ENCODE measurements at places on chromosomes 1 and 21.

- DNase-seq, result no peak
These were observed 3.8 kb downstream of the SMIM1 start for GRCh38 chr1:3776231-3776961.

DNA sequence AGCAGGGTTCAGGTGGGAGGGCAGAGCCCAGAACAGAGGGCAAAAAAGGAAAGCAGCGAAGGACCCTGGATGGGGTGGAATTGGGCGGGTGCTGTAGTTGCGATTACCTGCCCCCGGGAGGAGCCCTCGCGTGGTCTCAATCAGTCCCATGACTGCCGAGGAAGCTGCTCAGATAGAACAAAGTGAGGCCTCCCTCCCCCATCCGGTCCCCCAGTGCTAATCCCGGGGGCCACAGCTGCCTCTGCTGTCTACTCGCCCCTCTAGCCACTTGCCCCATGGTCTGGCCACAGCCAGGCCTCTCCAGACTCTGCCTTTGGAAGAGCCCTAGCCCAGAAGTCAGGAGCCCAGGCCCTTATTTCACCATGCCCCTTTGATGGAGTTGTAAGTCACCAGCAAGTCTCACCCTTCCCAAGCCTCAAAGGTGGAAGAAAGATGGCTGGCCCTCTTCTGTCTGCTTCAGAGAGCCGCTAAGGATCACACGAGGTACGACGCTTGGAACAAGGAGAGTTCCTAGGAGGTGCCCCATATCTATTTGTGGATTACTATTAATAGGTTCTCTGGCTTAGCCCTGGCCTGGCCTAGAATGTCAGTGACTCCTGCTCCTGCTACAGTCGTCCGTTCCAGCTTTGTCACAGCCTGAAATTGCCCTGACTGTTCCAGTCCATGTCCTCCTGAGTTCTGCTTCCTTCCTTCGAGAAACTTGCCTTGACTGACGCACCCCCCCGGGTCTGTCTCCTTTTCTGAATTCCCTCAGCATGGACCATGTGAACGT is 16.4 kb downstream of the ECHDC2 start:
- DNase-seq, result peak; percentile 66

- no peak for DNase-seq
These were observed 9.5 kb downstream of the DENND2D start for GRCh38 chr1:111190931-111191451.

GRCh38 chr1:216921866-216922265 is 198.6 kb upstream of the ESRRG start:
- no peak for DNase-seq

DNA sequence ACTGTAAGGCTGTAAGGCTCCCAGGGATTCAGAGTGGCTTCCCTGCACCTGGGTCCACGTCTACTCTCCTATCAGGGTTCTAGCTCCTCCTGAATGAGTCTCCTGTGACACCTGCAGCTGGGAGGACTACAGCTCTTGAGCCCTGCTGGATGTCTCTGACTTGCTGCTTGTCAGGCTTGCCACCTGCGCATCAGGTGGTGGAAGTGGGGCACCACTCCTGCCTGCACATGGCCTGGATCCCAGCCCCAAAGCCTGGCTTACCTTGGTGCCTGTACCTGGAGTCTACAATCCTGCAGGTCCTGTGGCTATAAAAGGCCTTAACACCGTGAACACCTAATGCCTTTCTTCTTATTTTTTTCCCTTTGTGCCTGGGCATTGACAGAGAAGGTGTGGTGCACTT is 82.2 kb downstream of the FAM78B start:
- DNase-seq, result no peak

DNA sequence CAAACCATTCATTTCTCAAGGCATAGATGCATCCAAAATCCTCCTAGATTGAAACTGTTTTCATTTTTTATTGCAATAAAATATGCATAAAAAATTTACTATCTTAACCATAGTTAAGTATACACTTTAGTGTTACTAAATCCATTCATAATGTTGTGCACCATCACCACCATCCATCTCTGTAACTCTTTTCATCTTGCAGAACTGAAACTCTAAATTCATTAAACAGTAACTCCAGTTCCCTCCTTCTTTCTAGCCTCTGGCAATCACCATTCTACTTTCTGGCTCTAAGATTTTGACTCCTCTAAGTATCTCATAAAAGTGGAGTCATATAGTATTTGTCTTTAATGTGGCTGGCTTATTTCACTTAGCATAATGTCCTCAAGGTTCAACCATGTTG is 236.8 kb downstream of the SMYD3 start:
- DNase-seq, result no peak

- no peak for DNase-seq
These were observed 1571.3 kb upstream of the PRMT6 start for GRCh38 chr1:105485207-105485606.

GRCh38 chr1:39609618-39610331 is 29.7 kb downstream of the HEYL start:
- DNase-seq, result peak; percentile 87

DNA sequence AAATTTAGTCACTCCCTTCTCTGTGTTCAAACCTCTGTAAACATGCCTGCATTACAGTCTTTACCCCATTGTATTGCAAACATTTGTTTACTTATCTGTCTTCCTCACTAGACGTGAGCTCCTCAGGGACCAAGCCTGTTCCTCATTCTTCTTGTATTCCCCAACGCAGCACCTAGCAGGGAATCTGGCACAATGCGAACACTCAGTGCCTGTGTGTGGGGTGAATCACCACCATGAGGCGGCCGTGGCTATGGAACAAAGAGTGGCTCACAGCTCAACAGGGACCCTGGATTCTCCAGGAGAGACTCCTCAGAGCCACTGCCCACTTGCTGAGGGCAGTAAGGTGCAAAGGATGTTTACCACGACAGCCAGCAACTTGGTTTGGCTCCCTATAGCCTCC is 95.9 kb downstream of the DDX20 start:
- no peak for DNase-seq

DNA sequence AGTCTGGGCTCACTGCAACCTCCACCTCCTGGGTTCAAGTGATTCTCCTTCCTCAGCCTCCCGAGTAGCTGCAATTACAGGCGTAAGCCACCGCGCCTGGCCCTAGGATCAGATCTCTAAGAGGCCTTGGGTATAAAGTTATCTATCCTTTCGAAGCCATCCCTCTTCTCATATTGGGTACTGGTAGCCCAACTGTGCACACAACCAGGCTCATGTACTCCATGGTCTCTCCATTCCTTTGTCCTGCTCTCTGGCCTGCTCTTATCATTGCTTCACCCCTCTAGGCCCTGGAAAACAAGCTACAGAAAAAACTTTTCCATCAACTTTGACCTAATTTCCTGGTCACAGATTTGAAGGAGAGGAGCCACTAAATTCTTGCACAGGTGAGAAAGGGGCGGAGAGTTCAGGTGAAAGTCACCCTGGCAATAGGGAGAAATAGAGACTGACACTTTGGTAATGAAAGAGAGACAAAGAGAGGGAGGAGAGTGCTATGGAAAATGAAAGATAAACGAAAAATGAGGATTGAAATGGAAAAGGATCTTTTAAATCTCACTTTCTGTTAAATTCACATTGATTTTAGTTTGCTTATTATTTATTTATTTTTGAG is 6.0 kb downstream of the TXNIP start:
- peak; percentile 77 for DNase-seq

GRCh38 chr1:201336711-201337450 is 40.6 kb downstream of the TNNT2 start:
- DNase-seq, result no peak

DNA sequence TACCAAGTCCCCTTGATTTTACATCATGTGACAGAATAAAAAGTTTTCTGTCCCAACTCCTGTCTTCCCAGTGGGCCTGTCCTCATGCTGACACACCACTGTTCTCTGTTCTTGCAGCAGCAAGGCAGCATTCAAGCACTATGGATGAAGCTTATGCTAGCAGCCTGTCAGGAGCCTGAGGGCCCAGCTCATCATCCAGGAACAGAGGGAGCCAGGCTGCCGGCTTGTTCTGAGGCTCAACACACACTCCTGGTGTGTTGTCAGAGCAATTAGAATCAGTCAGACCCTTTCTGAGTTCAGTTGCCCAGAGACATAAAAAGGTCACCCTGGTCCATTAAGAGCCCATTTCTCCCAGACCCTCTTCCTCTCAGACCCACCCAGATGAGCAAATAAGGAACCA is 282.9 kb downstream of the SEC16B start:
- DNase-seq, result no peak

GRCh38 chr1:77018311-77018710 is 151.0 kb downstream of the ST6GALNAC5 start:
- no peak for DNase-seq

DNA sequence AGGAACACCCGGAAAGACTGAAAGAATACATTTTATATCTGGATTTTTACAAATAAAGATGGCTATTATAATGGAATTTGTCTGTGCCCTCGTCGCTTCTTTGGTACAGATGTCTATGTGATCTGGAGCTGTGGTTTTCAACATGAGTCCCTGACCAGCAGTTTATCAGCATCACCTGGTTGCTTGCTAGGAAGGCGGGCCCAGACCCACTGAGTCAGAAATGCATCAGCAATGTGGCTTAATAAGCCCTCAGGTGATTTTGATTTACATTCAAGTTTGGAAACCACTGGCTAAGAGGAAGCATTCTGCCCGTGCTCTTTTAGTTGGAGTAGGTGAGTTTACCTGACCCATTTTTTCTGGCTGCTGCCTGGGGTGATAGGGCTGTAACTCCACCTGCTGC is 31.7 kb downstream of the ATP1A1 start:
- DNase-seq, result no peak
